ENCODE measurements at places on chromosomes 12 and 14.

- no peak for DNase-seq
These were observed 248.4 kb downstream of the ASCL1 start for GRCh38 chr12:103205906-103206305.

GRCh38 chr12:6923851-6924250 lies 3.9 kb upstream of the ATN1 start:
- DNase-seq, result no peak

- DNase-seq, result no peak
These were observed 13.0 kb downstream of the ZFP36L1 start for GRCh38 chr14:68779761-68780323.

DNA sequence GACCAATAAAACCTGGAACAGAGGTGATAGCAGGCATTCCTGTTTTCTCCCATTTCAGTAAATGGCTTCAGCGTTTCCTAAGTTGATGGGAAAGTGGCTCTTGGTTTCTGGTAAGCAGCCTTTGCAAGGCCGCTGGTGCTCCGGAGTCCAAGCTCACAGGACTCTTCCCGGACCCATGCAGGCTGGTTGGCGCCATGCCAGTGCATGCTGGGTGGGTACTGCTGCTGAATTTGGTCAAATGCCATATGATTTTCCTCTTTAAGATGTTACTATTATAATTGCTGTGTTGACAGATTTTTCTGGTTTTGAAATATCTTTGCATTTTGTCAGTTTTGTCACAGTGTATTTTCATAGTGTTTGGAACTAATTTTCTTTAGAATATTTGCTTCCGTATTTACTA lies 27.7 kb downstream of the PPP2R5C start:
- DNase-seq, result no peak

- DNase-seq, result no peak
These were observed 639.6 kb downstream of the AACS start for GRCh38 chr12:125704803-125705202.

DNA sequence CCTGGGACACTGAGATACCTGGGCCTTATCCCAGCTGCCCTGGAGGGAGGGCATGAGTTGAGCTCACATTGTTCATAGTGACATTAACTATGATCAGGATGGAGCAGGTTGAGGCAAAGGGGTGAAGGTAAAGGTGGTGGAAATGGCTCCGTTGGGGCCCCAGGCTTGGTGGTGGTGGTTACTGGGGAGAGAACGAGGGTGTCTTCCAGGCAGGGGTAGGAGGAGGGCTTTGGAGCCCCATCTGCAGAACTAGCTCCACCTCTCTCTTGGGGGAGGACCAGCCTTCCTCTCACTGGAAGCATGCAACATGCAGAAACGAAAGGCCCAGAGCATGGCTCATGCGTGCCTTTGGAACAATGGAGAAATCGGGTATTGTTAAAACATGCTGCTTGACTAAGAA lies 217.0 kb downstream of the SLC41A2 start:
- no peak for DNase-seq

DNA sequence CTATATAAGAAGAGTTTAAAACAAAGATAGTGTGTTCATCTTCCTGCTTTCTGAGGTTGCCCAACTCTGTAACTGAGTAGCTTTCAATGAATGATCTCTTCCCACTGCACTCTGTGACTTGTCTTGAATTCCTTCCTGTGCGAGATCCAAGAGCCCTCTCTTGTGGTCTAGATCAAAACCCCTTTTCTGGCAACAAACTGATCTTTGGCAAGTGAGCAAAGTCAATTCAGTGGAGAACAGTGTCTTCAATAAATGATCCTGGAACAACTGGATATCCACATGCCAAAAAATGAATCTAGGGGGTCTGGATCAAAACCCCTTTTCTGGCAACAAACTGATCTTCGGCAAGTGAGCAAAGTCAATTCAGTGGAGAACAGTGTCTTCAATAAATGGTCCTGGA lies 8.5 kb downstream of the CFAP54 start:
- no peak for DNase-seq

DNA sequence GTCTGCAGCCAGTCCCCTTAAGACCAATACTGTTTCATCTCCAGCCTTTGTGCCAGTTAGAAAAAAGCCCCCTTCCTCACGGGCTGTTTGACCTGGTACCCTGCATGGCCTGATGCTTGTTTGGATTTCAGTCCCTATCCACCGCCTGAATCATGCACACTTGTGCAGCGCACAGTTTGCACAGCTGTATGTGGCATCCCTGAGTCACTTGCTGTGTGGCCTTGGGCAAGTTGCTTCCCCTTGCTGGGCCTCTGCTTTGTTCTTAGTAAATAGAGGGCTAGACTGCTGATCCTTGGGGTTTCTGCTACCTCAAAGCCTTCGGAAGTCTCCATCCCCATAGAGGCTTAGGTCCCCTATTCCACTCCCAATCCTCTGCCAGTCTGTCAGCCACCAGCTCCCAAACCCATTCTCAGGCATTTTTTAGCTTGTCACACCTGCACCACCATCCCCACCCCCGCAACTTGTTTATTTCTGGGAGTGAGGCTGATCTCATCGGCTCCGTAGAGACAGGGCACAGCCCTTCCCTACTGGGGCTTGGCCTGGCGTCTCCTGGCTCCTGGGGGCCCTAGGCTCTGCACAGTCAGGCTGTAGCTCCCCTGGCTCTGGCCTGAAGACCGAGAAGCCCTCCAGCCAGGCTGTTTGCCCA lies 8.8 kb downstream of the KRT80 start:
- DNase-seq, result no peak

DNA sequence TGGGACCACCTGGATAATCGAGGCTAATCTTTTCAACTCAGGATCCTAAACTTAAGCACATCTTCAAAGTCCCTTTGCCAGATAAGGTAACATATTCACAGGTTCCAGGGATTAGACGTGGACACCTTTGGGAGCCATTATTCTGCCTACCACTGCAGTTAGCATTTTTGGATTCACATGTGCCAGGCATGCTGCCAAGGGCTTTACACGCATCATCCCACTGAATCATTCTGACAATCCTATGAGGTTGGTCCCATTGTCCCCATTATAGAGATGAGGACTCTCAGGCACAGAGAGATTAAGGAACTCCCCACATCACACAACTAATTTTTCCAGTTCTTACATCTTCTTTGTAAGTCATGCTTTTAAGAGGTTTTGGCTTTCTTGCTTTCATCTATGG lies 34.5 kb downstream of the RTN1 start:
- no peak for DNase-seq

DNA sequence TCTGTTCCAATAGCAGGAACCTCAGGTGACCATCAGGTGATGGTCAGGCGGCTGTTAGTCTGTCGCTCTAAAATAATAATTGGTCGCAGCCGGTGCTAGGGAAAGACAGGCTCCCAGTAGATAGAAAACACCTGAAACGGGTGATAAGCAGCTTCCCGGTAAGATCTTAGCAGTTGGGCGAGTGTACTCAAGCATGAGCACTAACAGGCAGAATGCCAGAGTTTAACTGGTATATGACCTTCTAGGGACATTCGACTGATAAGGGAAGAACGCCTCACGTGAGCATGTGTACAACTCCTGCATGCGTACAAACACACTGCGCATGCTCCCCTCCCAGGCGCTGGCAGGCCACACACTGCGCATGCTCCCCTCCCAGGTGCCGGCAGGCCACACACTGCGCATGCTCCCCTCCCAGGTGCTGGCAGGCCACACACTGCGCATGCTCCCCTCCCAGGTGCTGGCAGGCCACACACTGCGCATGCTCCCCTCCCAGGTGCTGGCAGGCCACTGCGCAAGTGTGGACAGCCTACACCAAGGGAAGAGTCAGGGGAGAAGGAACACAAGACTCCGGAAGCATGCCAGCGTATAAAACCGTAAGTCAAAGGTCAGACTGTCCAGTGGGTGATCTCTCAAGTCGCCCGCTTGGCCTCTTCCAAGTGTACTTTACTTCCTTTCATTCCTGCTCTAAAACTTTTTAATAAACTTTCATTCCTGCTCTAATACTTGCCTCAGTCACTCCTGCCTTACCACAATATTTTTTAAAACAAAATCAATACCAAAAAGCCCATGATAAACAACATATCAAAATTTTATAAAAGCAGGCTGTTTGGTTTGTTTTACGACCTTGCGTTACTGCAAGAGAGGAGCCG lies 24.5 kb downstream of the GPRC5D start:
- DNase-seq, result peak; percentile 8

DNA sequence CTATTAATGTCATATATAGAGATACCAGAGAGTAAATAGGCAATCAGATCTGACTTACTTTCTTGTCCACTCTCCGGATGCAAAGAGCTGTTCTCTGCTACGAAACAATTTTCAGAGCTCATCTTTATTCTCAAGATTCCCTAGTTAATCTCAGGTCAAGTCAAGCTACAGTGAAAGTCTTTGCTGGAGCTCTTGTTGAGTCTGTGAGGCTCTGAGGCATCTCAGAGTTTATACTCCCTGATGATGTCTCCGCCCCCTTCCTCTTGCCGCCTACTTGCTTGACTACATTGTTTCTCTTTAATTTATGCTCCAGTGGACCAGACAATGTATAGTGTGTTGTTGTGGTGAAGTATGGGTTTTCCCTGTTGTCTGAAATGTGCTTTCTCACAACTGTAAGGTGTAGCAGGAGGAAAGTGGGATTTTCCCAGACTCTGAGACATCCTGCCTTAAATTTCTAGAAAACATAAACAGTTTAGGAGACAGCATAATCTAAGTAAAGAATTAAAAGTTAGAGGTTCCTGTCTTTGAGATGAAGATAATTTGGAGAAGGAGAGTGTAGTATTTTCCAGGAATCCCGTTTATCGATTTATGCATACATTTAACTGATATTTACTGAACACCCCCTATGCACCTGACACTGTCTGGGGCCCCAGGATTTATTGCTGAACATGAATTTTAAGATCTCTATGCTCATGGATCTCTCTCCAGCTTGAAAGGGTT lies at the start of gene CD69:
CD69 (minus strand) TSS at position 203 of the 720 bp plus-strand sequence; CDS start at position 122, 81 bp downstream.
- DNase-seq, result peak; percentile 64

GRCh38 chr14:90578283-90578985 lies 181.6 kb downstream of the CALM1 start:
- no peak for DNase-seq

DNA sequence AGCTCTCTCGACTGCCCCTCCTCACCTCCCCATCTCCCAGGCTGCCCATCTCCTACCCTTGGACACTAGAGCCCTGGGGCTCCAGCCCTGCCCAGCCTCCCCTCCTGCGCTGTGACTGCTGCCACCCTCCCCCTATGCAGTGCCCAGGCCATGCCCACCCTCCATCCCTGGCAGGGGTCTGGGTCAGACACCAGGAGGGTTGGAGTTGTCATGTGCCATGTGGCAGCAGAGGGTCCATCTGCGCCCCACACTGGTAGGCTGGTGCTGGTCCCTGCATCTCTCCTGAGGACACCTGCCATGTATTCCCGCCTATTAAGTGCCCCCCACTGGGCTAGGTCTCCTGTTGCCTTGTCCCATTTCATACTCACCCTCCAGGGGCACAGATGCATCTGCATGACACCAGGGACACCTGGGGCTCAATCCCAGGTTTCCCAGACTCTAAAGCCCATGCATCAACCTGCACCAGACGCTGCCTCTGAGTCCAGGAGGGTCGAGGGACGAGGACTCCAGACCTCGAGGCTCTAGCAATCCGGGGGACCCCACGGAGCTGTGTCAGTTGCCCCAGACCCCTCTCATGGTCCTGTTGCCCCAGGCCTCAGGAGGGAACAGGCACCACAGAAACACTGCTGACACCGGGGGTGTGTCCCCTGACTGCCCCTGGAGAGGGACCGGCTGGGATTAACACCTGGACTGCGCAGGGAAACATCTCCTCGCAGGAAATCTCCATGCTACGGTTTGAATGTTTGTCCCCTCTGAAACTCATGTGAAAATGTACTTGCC lies 23.4 kb upstream of the SFSWAP start:
- DNase-seq, result no peak
